ENCODE measurements at places on chromosomes 6 and 20.

DNA sequence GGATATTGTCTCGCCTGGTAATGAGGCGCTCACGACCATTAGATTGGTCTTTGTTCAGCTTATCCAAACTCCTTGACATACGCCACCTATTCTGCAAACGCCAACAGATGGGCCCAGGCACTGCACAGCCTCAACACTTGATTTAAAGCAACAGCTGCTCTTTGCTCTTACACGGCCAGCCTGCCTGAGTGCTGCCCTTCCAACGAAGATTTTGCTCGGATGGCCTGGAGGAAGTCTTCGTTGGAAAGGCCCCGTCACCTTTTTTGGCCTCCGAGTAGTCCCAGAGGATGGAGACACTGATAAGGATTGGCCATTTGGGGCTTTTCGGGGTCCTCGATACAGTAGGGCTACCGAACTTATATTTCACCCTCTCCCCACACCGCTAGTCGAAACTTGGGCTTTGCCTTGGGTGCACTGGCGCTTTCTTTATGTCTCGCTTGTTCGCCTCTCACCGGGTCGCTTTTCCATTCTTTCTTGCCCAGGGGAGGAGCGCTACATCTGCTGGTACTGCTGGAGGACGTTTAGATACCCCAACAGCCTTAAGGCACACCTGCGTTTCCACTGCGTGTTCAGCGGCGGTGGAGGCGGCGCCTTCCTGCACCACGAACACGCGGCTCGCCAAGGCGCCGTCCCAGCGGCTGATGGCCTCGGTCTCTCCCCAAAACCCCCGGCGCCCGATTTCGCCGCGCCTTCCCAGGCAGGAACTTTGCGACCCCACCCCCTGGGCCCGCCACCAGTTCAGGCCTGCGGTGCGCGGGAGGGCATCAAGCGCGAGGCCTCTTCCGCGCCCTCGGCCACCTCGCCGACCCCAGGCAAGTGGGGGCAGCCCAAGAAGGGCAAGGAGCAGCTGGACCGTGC, 6.1 kb downstream of the PRDM13 start:
- DNase-seq: no peak

DNA sequence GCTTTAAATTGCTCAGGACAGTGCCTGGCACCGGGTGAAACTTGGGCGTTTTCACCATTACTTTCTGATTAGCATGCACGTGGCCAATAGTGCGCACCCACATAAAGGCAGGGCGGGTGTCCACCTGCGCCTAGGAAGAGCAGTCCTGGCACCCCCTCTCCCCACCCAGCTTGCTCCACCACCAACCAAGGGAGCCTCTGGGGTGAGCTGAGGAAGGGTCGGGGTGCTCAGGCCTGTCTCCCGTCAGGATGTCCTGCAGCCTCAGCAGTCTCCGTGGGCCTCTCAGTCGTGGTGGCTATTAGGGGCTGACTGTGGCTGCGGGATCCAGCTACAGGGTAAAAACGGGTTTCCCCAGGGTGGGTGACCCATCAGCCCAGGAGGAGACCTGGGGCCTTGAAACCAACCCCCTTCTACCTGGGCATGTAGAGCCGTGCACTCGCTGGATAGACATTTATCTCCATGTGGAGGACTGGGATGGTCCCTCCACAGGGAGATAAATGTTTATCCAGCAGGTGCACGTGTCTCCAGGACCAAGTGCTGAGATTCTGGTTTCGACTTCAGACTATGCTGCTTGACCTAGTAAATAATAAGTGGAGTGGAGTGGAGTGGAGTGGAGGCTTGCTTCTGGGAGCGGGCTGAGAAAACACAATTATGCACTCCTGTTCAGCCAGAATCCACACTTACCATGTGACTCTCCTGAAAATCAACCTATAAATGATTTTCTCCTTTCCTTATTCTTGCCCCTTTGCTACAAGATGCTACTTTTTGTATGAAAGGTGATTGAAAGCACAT, 91.1 kb downstream of the ZDHHC14 start:
- no peak for DNase-seq

DNA sequence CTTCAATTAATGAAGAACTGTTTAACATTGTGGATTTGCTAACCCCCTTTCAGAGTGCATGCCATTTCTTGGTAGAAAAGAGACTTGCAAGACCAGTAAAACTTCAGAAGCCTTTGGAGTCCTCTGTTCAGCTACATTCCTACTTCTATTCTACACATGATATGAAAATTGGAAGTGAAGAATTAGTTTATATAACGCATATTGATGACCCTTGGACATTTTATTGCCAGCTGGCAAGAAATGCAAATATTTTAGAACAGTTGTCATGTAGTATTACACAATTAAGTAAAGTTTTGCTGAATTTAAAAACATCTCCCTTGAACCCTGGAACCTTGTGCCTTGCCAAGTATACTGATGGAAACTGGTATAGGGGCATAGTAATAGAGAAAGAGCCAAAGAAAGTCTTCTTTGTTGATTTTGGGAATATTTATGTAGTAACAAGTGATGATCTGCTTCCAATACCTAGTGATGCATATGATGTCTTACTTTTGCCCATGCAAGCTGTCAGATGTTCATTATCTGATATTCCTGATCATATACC, 3.3 kb downstream of the TDRD6 start:
- no peak for DNase-seq

DNA sequence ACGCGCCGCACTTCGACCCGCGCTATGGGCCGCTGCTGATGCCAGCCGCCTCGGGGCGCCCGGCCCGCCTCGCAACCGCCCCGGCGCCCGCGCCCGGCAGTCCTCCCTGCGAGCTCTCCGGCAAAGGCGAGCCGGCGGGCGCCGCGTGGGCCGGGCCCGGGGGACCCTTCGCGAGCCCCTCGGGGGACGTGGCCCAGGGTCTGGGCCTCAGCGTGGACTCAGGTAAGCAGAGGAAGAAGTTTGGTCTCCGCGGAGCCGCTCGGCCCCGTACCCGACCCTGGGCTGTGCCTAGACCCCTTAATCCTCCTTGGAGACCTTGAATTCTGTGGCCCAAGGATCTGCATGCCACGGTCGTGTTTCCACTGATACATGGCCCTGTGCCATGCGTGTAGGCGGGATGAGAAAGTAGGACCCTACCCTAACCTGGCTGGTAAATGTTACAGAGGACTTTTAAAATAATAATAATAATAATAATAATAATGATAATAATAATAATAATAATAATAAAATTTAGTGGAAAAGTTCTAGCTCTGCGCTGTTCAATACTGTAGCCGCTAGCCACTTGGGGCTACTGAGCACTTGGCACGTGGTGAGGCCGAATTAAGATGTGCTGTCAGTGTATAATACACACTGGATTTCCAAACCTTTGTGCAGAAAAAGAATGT, 5.6 kb downstream of the VGLL2 start:
- DNase-seq: no peak

- no peak for DNase-seq
Observed at GRCh38 chr20:24046888-24047287, 58.3 kb upstream of the GGTLC1 start.

- DNase-seq: no peak
Observed at GRCh38 chr6:145225500-145225899, 509.8 kb downstream of the EPM2A start.

DNA sequence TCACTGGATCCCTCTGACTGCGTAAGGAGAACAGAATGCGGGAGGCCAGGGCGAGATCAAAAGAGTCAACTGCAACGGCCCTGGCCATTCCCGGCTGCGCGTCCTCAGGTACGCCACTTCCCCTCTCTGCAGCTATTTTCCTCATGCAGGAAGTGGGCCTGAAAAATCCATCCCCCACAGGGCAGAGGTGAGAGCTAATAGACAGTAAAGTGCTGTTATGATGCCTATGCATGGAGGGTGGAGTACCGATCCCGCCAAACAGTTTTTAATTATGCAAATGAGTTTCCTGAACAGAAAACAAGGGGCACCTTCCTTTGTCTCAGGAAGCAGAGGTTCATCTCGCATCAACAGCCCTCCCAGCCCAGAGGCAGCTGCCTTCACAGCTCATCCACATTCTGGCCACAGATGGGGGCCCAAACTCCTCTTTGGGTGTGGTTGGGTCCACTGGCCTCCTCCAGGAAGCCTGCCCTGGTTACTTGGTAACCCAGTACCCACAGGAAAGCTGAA, 9.3 kb downstream of the PREX1 start:
- no peak for DNase-seq

GRCh38 chr20:40646361-40646760, 42.7 kb downstream of the MAFB start:
- DNase-seq: no peak

DNA sequence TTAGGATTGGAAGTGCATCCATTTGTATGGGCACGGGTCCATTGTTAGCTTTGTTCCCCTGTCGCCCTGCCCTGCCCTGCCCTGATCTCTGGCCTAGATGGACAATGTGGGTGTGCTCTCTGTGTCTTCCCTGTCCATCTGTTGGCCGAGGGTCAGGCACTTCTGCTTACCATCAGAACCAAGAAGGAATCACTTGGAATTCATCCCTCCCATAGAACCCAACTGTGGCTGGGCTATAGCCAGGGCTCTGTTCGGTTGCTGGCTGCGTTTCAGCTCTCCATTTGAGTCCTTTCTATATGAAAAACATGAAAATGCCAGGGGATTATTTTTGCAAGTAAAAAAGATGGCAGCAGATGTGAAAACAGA, 26.6 kb upstream of the TULP4 start:
- DNase-seq: no peak

DNA sequence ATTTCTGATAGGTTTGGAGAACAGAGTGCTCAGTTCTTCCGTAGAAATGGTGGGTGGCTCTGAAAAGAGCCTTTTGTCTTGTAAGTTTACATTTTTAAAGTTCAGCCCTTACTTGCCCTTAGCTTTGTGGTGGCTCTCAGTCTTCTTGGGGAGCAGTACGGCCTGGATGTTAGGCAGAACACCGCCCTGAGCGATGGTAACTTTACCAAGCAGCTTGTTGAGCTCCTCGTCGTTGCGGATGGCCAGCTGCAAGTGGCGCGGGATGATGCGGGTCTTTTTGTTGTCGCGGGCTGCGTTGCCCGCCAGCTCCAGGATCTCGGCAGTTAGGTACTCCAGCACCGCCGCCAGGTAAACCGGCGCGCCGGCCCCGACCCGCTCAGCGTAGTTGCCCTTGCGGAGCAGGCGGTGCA, 19.5 kb downstream of the OR2B2 start:
- no peak for DNase-seq

DNA sequence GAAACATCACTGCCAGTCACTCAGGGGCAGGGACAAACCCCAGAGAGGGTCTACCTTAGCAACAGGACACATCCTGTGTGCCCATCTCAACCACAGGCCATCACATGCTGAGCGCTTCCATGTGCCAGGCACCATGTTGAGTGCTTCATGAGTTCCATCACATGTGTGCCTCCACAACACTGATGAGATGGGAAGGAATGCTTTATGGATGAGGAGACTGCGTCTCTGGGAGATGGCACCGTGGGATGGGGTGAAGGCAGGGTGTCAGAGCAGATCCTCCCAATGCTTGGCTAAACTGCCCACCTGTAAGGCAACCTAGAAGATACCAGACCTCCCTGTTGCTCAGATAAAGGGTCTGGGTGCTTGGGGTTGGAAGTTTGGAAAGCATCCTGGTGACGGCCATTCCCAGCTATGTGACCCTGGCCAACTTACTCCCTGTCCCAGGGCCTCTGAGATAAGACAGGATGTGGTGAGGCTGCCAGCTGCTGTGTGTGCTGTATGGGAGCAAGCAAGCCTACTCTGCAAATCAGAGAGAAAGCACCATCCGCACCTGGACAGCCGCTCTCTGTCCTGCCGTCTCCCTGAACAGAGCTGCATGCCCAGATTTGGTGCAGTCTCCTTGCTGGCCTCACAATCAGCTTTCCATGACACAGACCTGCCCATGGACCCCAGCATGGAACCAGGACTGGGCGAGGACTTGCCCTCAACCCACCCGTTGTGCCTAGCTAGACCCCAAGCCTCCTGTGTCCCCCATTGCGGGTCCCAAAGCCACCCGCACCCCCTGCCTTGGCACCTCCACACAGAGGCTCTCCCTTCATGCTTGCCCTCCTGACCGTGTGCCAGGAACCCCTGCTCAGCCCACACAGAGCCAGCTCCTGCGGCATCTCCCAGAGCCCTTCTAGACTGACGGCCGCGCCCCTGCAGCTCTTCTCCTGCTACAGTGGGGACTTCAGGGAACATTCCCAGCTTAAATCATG, 143.7 kb downstream of the SYNDIG1 start:
- no peak for DNase-seq

GRCh38 chr6:72363844-72364740, 257.8 kb upstream of the KCNQ5 start:
- DNase-seq: no peak

DNA sequence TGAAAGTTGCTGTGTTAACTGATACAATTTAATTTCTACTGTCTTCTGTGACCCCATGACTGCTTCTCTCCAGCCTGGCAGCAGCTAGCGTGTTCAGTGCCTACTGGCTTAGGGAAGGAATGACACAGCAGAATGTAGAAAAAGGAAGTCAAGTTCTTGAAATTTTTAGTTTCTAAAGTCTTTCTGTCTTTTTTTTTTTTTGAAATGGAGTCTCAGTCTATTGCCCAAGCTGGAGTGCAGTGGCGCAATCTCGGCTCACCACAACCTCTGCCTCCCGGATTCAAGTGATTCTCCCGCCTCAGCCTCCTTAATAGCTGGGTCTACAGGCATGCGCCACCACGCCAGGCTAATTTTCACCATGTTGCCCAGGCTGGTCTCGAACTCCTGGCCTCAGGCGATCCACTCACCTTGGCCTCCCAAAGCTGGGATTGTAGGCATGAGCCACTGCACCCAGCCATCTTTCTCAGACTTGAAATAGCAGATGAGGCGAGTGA, 39.3 kb downstream of the PCNA start:
- no peak for DNase-seq

GRCh38 chr6:21395121-21395520, 198.4 kb upstream of the SOX4 start:
- no peak for DNase-seq

DNA sequence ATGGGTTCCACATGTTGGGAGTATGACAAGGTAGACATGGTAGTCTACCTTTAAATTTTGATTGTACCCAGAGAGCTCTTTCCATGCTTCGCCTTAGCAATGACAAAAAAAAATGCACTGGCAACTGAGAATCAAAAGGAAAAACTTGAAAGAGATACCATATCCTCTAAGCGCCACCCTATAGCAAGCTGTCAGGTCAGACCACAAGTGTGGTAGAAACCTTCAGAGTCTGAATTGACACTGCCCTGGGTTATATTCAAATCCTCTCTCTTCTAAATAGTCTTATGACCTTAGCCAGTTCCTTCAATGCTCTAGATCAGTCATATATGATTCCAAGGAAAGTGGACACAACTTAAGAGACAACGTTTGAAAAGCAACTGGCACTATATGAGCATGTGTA, 45.6 kb upstream of the SMLR1 start:
- DNase-seq: no peak

GRCh38 chr20:43914311-43915210, at the start of gene TOX2:
TOX2 (plus strand) TSS chr20:43914852; CDS start chr20:43914892, 40 bp downstream.
- no peak for DNase-seq

Data from stimulated activated CD4-positive, alpha-beta T cell treated with anti-CD3 and anti-CD28 coated beads, Interleukin-1b, Interleukin-23, amount 100 ng/mL, for 1 hour (primary cell).